ENCODE measurements at places on chromosomes 11 and 22.
A peak's percentile ranks its signal among the peaks of the same experiment; 100 is the strongest.

- no peak for DNase-seq
Observed at GRCh38 chr11:27839226-27839913, 139.1 kb upstream of the BDNF start.

DNA sequence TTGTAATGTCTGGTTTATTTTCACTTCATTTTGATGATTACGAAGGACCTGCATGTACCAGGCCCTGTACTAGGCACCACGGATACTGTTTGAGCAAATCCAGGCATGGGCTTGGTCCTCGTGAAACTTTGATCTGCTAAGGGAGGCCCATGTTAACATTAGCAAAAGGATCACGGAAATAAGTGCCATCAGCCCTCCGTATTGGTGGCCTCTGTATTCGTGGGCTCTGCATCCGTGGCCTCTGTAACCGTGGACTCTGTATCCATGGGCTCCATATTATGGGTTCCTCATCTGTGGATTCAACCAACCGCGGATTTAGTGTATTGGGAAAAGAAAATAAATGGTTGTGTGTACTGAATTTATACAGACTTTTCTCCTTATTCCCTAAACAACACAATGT is 8.7 kb downstream of the ARHGAP8 start:
- DNase-seq: no peak

- no peak for DNase-seq
Observed at GRCh38 chr22:38065539-38065938, 8.3 kb downstream of the PICK1 start.

GRCh38 chr11:78706551-78706950 is 131.9 kb upstream of the NARS2 start:
- no peak for DNase-seq

DNA sequence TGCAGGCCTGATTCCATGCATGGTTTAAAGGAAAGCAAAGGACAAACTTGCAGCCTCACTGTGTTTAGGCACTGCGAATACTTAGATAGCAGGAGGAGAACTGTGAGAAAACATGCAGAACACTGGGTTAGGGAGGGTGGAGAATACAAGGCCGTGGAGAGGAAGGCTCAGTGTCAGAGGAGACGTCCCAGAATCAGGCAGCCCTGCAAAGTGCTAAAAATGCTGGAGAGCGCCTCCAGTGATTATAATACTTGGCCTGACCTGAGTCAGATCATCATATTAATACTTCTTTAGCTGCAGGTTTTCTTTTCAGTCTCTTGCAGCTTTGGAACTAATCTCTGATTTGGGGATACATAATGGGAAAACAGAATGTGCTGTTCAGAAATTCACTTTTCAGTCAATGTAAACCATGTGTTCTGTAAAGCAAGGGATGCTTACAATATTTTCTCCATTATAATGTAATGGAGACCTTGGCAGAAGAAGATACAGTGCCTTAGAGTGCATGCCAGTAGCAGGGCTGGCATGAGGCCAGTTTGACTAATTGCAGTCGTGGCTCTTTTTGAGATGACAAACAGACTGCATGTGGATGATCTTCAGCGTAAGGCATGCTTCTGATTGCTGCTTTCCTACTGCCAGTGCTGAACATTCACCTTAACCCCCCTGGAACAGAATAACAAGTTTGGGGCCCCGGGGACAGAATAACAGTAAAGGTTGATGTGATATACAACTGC is 16.8 kb downstream of the EXT2 start:
- no peak for DNase-seq

GRCh38 chr11:96014217-96014616 is 90.3 kb upstream of the MTMR2 start:
- DNase-seq: no peak

DNA sequence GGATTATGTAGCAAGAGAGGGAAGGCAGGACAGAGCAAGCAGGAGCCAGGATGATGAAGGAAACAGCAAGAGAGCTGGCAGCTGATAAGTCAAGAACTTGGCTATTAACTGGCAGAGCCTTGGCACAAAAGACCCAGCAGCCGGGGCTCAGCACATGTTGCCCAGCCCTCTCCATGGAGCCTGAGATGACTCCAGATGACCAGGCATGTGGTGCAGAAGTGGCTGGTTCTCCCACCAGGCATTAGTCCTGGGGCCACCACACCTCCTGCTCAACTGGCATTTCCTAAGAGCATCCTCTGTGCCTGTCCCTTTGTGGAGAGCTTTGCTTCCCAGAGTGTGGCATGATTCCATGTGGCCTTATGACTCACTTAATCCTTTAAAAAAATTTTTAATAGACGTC is 522.6 kb downstream of the MN1 start:
- DNase-seq: no peak

GRCh38 chr22:23496445-23496833 is 83.7 kb downstream of the IGLL1 start:
- DNase-seq: no peak

- DNase-seq: no peak
Observed at GRCh38 chr11:69821511-69822040, 2.4 kb upstream of the FGF3 start.

- no peak for DNase-seq
Observed at GRCh38 chr22:33335611-33336279, 277.6 kb upstream of the SYN3 start.

GRCh38 chr11:93761910-93762309 is 20.4 kb downstream of the C11orf54 start:
- no peak for DNase-seq

DNA sequence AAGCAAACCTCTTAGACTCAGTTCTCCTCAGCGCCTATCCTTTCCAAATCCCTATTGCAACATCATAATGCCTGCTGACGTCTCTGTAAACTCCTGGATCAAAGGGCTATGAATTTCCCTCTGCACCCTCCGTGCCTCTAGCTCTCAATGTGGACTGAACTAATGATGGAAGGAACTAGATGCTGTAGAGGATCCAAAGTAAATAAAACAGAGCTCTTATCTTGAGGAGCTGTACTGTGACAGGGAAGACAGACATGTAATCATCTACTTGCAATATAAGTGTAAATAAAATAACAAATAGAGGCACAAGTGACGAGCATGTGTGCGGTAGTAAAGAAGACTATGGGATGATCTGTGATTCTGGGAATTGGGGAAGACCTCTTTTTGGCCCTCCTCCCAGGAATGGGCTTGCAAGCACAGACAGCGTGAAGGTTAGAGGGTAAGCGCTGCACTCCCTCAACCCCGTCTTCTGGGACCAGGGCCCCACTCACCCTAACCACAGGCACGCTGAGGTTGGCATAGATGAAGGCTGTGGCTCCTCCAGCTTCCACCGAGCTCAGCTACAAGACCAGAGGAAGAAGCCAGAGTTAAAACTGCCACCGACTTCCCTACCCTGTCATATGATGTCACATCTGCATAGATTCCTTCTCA is 42.2 kb downstream of the P4HA3 start:
- DNase-seq: no peak

- peak; percentile 71 for DNase-seq
Observed at GRCh38 chr11:41201156-41201555, 258.3 kb downstream of the LRRC4C start.

- no peak for DNase-seq
Observed at GRCh38 chr22:50602338-50602700, 1.7 kb downstream of the MAPK8IP2 start.

- no peak for DNase-seq
Observed at GRCh38 chr11:15810525-15810924, 545.8 kb downstream of the SOX6 start.

- no peak for DNase-seq
Observed at GRCh38 chr11:83122766-83123165, 34.2 kb upstream of the PCF11 start.

GRCh38 chr11:98736833-98737232 is 283.9 kb upstream of the CNTN5 start:
- no peak for DNase-seq

DNA sequence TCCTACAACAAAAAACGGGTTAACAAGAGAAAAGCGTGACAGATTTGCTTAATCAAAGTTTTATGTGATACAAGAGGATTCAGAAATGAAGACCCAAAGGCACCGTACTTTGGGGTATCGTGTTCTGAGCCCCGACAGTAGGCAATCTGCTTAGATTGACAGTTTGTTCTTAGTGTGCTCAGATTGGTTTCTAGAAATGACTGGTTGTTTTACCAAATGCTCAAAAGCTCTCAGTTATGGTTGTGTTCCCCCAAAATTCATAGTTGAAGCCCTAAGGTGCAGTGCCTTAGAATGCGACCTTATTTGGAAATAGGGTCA is 102.7 kb downstream of the RASSF10 start:
- DNase-seq: no peak

GRCh38 chr11:68127714-68128681 is 6.8 kb upstream of the CHKA start:
- peak; percentile 94 for DNase-seq

DNA sequence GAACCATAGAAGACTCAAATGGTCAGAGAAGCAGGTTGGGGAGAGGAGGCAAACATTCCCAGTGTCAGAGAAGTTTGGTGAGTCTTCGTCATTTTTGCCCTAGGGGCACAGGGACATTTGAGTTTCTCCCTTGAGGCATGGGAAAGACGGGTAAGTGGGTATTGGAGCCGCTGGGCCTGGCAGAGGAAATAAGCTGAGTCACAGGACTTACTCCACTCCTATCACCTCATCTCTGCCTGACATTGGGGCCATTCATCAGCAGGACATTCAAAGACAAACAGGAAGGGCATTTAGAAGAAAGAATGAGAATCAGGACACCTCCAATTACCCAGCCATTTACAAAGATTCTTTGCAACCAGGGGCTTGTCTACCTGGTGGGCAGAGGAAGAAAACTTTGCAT is 100.7 kb upstream of the SEZ6L start:
- DNase-seq: no peak

DNA sequence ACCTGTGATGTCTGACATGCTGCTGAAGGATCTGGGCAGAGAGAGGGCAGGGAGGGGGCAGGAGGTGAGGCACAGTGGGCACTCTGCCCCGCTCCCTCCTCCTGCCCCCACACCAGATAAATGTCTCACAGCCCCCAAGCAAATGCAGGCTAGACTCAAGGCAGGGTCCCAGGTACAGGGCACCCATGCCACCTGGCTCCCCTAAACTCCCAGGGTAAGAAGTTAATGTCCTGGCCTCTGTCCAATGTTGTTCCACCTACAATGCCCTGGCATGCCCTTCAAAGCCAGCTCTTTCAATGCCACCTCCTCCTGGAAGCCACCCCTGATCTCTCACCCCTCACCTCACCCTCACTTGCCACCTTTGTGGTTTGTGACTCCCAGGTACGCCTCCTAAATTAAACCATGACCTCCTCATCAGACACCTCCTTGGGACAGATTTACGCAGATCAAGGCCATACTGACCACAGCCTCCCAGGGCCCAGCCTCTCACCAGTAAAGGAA is 16.0 kb downstream of the CARD10 start:
- no peak for DNase-seq

DNA sequence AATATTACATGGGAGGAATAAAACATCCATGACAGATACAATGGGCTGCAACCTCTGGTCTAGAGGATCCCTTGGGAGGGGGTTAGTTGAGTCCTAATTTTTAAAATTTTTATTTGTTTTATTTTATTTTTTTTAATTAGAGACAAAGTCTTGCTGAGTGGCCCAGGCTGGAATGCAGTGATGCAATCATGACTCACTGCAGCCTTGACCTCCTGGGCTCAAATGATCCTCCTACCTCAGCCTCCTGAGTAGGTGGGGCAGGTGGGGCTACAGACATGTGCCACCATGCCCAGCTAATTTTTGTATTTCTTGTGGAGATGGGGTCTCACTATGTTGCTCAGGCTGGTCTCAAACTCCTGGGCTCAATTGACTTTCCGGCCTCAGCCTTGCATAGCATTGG is 43.1 kb downstream of the FDX1 start:
- DNase-seq: no peak

DNA sequence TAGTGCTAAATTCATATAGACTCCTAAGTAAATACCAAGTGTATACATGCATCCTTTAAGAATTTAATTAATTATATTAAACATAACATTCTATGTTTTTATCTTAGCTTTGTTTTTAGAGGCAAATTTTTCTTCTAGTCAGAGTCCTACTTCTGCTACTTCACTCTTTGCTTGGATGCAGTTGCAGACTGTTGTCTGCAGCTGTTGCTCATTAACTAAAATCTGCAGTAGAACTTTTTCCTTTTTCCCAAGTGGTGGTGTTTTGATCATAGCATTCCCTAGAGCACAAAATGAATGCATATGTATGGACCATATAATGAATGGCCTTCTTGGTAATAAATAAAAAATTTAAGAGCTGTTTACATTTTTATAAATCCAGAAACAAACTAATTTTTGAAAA is 198.3 kb downstream of the CASP12 start:
- DNase-seq: no peak

DNA sequence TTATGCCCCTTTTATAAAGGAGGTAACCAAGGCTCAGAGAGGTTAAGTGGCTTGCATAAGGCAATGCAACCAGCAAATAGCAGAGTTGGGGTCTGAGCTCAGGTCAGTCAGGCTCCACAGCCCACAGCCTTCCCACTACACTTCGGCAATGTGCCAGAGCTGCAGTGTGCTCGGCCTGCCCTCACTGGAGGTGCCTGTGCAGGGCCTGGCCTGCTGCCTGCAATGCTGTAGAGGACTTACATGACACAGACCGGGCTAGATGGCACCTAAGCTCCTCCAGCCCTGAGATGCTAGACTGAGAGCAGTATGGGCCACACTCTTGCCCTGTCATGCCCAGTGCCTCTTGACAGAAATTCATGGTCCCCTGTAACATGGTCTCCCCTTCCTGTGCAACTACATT is 49.8 kb downstream of the SERPINH1 start:
- no peak for DNase-seq

DNA sequence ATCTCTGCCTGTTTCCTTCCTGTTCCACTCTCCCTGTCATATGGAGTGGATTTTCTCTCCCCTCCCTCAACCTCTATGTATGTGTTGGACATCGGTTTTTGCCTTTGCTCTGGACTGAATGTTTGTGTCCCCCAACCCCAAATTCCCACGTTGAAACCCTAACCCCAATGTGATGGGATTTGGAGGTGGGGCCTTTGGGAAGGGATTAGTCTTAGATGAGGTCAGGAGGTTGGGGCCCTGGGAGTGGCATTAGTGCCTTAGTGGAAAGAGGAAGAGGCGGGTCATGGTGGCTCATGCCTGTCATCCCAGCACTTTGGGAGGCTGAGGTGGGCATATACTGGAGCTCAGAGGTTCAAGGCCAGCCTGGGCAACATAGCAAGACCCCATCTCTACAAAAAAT is 11.6 kb downstream of the TP53AIP1 start:
- DNase-seq: no peak

GRCh38 chr11:47394050-47394321 is 14.4 kb upstream of the SLC39A13 start:
- DNase-seq: no peak

DNA sequence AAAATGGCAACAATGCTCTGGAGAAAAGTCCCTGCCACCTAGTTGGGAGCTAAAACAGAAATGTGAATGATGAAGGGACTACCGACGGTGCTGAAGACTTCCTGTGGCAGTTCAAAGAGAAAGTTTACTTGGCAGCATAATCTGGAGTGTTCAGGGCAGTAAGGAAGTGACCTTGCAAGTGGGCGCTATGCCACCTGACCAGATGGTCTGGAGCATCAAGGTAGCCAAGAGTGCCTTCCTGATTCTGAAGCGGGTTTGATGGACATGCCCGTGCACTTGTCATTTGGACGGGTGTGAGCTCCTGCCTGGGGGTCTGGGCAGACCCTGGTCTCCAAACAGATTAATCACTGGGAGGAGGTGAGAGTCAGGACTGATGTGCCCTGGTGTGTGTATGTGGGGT is 1.8 kb upstream of the SNX19 start:
- DNase-seq: no peak

- no peak for DNase-seq
Observed at GRCh38 chr11:132728026-132728425, 804.3 kb downstream of the OPCML start.
